Psoas muscle (tissue), 8 donors: ENCODE measurements at places on chromosomes 4 and X. TPM values are rescaled to one million over a fixed set of nuclear protein-coding genes. Genes with fewer than 3 reads are reported as not detected.

- no peak for DNase-seq
Measured at GRCh38 chr4:60808726-60809485, 391.2 kb upstream of the ADGRL3 start.

GRCh38 chrX:110167952-110168451 lies 149.9 kb downstream of the AMMECR1 start:
- no peak for DNase-seq

DNA sequence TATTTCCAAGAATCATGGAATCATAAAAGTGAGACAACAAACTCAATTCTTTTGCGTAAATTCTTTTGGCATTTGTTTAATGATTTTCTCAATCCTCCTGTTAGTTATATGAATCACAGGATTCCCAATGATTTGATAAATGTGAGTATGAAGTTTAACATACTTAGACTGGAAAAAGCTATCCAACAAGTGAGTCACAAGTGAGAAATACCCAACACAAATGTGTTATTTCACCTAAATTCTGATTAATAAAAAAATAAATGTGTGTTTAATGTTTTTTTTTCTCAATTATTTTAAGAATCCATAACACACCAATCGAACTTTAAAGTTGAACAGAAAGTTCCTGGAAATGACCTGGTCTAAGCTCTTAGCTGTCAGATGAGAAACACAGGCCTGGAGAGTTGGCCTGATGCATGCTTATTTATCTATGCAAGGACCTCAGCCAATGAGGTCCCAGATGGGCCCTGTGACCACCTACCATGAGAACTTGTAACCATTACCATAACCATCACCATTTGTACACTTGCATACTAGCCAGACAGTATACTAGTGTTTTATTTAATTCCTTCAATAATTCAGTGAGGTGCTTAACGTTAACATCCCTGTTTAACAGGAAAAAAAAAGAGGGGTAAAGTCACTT lies 386.7 kb downstream of the SPRY1 start:
- DNase-seq, result no peak

Gene SPIN2A
- polyA plus RNA-seq, result not detected

Gene OCRL
- polyA plus RNA-seq, result 11.3 TPM

DNA sequence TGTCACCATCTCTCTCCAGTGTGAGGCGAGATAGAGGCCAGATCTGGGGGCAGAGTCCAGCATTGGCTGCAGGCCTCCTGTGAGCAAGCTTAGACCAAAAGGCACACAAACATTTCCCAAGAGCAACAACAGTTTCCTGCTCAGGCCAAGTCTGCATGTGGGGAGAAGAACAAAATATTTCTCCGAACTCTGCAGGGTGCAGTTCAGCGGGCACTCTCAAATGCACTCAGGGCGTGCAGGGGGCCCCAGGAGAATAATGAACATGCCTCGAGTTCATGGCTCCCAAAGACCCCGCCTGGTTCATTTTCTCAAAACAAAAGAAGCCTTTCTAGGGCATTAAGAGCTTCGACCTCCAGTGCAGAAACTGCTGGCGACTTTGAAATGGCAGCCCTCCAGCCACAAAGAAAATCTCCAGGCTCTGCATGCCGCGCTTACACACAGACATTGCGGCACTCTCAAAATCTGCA lies 57.8 kb upstream of the HELT start:
- DNase-seq, result no peak

Gene TMEM144
- 1.0 TPM for polyA plus RNA-seq

DNA sequence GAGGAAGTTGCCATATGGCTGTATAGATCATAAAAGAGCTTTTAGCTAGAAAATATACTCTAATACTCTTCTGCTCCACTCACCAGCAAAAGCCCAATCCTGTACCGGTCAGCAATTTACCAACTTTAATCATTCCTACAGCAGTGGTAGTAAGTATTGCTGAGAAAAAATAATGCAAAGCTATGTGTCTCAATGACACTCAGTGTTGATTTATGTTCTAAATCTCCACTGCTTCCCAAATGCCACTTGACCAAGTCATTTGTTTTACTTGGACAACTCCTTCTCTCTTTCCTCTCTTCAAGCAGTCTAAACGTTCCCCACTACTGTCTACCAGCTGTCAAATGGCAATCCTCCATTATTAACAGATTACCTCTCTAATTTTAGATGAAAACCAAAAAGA lies 201.8 kb upstream of the GK2 start:
- no peak for DNase-seq

- no peak for DNase-seq
Measured at GRCh38 chr4:163694385-163694784, 199.9 kb downstream of the TMA16 start.

Gene EDA2R
- polyA plus RNA-seq, result 0.04 TPM

Gene WAS
- 0.66 TPM for polyA plus RNA-seq

GRCh38 chr4:41572956-41573355 lies 35.0 kb downstream of the LIMCH1 start:
- DNase-seq, result no peak

DNA sequence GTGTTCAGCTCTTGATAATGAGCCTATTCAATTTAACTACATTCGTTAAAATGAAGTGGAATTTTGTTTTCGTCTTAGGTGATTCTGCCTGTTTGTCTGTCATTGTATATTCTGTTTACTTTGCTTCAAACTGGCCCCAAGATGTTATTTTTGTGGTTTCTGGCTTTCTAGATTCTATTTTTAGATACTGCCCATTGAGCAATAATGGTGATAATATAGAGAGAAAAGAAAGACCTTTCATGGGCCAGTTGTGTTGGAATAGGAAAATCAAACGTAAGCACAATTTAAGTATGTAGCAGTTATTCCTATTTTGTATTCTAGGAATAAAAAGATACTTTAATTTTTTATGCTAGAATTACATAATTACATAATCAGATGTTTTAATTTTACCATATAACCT lies 4.0 kb downstream of the CDKN2AIP start:
- DNase-seq, result no peak
